ENCODE measurements at places on chromosomes 2 and 18.
A peak's percentile ranks its signal among the peaks of the same experiment; 100 is the strongest.

GRCh38 chr18:28039078-28039477, 137.9 kb downstream of the CDH2 start:
- no peak for DNase-seq

- no peak for DNase-seq
Observed at GRCh38 chr2:238339814-238340213, 19.5 kb downstream of the TRAF3IP1 start.

DNA sequence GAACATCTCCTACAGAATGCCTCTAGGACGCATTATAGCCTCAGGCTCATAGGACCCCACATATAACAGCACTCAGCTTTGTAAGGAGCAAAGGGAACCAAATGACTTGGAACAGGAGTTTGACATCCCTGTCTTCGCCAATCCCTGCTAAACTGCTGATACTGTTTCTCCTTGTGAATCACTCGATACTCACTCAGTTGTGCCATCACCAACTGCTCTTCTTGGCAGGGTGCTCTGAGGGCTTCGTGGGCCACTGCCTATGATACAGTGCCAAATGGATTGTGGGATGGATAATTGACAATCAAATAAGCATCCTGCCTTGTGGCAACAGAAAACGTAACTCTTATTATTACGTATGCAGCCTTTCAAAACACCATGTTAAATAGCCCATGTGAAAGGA, 396.3 kb downstream of the RIT2 start:
- DNase-seq, result no peak

- DNase-seq, result no peak
Observed at GRCh38 chr2:151729837-151730236, 4.4 kb downstream of the NEB start.

- no peak for DNase-seq
Observed at GRCh38 chr2:76445880-76446279, 735.2 kb upstream of the GCFC2 start.

DNA sequence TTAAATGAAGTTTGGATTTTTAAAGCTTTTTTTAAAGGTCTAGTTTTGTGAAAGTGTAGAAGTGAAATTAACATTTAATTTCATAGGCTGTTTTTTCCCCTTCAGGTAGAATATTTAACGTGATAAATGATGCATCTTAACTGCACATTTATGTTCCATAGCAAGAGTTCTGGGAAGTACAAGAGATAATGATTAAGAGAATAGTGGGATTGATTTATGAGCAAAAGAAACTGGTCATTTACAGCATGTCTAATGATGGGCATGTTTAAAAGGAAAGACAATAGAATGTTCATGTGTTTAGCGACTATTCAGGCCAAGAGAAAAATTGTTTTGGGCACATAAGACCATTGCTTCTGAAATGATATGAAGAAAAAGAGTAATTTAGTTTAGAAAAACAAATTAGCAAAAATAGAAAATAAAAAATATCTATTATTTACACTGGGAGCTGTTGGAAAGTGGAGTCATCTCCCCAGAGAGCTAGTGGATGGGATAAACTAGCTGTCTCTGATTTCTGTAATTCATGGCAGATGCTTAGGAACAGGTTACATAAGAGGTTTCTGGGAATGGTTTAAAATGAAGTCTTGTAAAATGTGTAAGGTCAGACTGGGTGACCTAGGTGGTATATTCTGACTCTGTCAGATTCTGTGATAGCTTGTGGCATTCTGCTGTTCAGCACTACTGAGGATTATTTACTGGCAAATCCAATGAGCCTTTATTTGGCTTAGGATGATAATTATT, 60.7 kb downstream of the WDR7 start:
- no peak for DNase-seq

- no peak for DNase-seq
Observed at GRCh38 chr2:147639891-147640290, 204.9 kb upstream of the ACVR2A start.

DNA sequence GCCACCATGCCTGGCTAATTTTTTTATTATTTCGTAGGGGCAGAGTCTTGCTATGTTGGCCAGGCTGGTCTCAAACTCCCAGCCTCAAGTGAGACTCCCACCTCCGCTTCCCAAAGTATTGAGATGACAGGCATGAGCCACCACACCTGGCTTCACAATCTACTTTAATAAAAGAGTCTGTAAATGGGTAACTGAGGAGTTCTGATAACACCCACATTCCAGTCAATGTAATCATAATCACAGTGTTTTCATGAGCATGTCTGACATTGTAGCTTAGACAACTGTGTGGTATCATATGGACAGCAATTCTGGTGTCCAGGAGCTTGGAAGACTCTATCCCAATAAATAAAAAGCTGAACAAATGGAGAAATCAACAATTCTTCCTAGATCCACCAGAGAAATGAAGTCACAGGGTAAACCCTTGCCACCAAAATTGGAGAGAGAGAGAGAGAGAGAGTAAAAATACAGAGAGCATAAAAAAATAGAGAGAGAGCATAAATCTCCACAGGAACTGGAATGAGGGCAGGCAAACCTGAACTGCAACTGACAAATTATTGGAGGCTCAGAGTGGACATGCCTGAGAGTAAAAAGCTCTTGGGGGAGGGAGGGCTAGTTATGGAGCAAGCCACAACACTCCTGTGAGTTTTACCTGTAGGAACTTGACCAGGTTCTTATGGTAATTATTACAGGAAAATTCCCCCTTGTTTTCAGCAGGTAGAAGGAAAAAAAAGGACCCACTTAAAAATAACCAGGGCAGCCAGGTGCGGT, 12.4 kb upstream of the NBEAL1 start:
- no peak for DNase-seq

- DNase-seq, result no peak
Observed at GRCh38 chr2:107362993-107363392, 463.7 kb upstream of the RGPD4 start.

DNA sequence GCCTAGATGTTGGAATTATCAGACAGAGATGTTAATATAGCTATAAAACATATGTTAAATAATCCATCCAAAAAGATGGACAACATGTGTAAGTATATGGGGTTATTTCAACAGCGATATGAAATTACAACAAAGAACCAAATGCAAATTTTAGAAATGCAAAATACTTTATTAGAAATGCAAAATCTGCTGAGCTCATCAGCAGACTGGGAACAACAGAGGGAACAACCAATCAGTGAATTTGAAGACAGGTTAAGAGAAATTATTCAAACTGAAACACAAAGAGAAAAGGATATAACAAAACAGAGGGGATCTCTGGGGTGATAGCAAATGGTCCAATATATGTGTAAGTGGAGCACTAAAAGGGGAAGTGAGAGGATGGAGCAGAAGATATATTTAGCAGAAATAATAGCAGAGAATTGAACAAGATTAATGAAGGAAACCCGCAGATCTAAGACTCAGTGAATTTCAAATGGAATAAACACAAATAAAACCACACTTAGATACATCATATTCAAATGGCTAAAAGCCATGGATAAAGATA, 13.5 kb upstream of the HS6ST1 start:
- DNase-seq, result no peak

GRCh38 chr2:5756272-5756671, 64.1 kb downstream of the SOX11 start:
- no peak for DNase-seq

DNA sequence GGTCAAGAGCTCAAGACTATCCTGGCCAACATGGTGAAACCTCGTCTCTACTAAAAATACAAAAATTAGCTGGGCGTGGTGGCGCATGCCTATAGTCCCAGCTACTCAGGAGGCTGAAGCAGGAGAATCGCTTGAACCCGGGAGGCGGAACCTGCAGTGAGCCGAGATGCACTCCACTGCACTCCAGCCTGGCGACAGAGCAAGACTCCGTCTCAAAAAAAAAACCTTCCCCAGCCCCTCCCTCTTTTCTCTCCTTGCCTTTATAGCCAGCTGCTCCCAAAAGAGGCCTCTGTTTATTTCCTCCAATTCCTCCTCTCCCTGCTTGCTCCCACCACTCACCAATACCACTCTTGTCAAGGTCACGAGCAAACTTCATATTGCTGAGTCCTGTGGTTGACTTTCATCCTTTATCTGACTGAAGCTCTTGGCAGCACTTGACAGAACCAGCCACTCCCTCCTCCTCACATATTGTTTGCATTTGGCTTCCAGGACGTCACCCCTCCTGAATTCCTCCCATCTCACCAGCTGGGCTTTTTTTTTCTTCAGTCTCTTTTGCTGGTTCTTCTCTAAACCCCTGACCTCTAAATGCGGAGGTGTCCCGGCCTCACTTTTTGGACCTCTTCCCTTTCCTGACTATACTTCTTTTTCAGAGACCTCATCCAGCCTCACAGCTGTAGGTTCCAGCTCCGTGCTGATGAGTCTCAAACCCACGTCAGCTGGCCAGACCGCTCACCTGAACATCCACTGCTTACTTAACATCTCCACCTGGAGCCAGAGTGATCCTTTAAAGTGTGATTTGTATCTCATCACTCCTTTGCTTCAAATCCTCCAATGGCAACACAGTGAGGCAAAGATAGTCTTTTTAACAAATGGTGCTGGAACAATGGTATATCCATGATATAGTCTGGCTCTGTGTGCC, 84.6 kb upstream of the CAB39 start:
- DNase-seq, result no peak

DNA sequence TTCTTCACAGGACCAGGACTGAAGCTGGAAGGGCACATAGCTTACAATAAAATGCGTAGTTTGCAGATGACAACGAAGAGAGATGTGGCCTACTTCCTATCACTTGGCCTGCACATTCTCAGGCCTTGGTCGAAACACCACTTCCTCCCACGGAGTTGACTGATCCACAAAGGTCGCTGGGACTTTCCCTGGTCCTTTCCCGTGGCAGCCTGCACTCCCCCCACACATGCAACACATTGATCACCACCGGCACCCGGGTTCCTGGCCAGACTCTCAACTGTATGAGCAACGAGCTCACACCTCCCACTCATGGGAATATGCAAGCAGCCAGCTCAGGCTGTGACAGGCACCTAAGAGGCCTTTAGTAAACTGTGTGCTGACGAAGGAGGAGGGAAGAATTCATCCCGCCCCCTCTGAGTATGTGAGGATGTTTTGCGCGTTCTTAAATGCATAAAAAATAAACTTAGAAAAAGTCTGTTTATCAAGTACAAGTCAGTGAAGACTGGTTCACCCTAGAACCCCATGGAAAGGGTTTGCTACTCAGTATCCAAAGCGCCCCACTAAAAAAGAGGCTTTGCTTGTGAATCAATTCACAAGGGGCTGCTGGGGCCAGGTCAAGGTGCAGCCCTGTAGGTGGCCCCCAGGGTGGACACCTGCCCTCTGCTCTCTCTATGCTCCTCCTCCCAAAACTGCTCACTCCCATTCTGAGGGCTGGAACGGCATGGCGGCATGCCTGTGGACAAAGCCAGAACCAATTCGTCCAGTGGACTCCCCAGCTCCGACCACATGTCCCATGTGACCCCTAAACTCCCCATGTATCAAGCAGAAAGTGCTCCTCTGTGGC, 154.3 kb downstream of the EIPR1 start:
- peak; percentile 29 for DNase-seq

- no peak for DNase-seq
Observed at GRCh38 chr2:109364217-109364616, 235.2 kb downstream of the SH3RF3 start.

DNA sequence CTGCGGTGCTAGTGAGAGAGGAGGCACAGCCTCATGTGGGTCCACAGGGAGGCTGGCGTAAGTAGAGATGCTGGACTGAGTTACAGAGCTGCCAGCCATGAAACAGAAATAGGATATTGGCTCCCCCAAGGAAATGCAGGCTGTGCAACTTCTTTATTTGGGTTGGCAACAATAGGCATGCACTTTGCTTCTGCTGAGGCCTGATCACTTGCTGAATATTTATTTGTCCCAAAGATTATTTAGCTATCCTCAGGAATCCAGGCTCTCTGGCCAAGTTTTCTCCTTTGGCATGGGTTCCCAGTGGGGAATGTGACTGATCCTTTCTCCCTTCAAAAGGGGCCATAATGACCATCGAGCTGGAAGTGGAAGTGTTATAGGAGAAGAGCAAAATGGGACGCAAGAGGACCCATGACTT, 60.0 kb downstream of the MAPK4 start:
- no peak for DNase-seq

DNA sequence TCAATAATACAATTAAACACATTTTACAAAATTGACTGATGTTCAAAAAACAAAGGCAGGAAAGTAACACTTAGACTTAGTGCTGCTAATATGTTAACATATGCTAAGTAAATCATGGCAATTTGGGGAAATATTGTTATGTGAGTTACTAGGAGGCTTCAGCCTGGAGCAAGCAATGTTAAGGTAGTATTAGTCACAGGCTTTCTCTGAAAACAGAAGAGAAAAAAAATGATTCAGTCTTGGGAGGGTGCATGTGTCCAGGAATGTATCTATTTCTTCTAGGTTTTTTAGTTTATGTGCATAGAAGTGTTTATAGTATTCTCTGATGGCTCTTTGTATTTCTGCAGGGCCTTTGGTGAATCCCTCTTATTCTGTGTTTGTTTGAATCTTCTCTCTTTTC, 345.8 kb upstream of the TFPI start:
- no peak for DNase-seq

DNA sequence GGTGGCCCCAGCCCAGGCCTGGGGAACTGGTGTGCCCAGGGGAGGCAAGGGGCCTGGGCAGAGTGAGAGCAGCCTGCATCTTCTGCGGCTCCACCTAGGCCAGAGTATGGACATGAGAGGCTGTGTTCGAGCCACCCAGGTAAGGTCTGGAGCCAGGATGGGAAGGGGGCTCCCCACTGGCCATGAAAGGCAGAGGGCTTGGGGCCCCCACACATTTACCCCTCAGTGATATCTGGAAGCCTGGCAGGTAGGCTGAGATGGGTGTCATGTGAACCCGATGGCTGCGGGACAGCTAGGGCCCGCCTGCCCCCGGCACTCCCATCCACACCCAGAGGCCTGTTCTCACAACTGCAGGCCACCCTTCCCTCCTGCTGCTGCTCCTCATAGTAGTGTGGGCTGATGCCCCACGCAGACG, 13.2 kb downstream of the ADRA2B start:
- DNase-seq, result no peak

DNA sequence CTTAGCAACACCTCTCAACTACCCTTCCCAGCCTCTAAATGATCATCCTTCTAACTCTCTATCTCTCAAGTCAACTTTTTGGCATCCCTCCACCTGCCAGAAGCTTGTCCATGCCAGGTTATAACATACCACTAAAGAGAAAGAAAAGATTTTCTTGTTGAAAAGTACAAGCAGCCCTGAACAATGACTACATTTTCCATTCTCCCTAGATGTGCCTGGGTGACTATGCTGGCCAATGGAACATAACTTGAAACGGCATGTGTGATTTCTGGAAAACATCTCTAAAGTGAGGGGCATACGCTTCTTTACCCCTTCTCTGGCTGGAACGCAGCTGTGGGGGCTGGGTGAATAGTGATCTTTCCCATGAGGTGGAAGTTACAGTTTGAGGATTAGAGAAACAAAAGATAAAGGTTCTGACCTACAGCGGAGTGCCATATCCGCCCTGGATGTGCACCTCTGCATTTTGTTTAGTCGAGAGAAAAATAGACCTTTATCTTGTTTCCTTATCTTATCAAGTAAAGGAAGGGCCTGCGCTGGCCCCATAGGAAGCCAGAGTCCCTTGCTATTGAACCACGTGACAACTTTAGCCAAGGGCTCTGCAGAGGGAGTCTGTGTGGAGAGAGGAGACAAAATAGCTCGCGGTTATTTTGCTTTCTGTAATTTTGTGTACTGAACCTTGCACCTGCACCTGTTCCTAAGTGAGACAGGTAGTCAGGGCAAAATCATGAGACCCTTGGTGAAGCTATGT, 436.8 kb downstream of the TGIF1 start:
- no peak for DNase-seq

All from stimulated activated CD8-positive, alpha-beta memory T cell treated with anti-CD3 and anti-CD28 coated beads, Interleukin-2, amount 100 ng/mL, for 1 hour (primary cell).